ENCODE measurements at places on chromosomes 7 and 10. TPM values are rescaled to one million over a fixed set of nuclear protein-coding genes. Genes with fewer than 3 reads are reported as not detected.

GRCh38 chr10:77643795-77644468 lies 6.3 kb upstream of the KCNMA1 start:
- no peak overlapping the region for H3K4me3 ChIP-seq
- peak; percentile 44 for DNase-seq
- H3K27ac ChIP-seq, result no peak overlapping the region
- H3K4me1 ChIP-seq, result peaks cover 3% of the 10 kb centered on the region

DNA sequence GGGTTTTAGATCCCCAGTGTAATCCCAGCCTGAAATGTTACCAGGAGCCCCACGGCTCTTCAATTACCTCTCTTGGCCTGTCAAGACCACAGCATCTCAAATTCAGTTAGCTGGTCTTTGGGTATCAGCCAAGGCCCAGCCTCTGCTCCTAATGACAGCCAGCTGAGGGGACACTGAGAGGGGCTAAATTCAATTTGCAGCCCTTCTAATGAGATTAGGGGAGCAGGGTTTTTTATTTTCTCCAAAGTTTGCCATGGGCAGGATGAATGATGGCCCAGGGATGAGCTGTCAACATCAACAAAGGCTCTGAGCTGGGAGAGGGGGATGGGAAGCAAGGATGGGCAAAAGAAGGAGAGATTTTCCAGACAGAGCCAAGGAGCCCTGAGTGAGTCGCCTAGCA lies 116.8 kb upstream of the TBX20 start:
- no peak overlapping the region for H3K4me3 ChIP-seq
- no peaks in the 10 kb centered on the region for H3K36me3 ChIP-seq
- H3K27me3 ChIP-seq, result no peaks in the 10 kb centered on the region
- DNase-seq, result no peak
- no peak overlapping the region for H3K27ac ChIP-seq

GRCh38 chr7:24697416-24697815 lies 59.8 kb downstream of the GSDME start:
- no peaks in the 10 kb centered on the region for H3K4me1 ChIP-seq
- no peak for DNase-seq
- no peaks in the 10 kb centered on the region for H3K27me3 ChIP-seq
- no peaks in the 10 kb centered on the region for H3K36me3 ChIP-seq
- no peak overlapping the region for H3K4me3 ChIP-seq
- H3K27ac ChIP-seq, result no peak overlapping the region

DNA sequence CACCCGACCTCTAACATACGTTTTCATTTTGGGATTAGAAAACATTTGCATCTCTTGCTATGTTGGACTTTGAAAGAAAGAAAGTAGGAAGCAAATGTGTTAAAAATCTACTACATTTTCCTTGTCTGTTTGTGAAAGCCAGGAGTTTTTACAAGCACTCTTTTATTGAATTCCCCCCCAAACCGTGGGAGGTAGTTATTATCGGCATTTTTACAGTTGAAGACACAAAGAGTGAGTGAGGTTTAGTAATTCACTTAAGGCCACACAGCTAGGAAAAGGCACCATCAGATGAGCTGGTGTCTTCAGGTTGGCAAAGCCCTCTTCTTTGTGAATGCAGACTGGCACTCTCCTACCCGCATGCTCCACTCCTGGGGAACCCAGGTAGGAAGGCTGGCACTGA lies 23.5 kb upstream of the SFMBT2 start:
- H3K4me3 ChIP-seq, result no peak overlapping the region
- peaks cover 11% of the 10 kb centered on the region for H3K27me3 ChIP-seq
- no peak overlapping the region for H3K27ac ChIP-seq
- DNase-seq, result no peak

GRCh38 chr10:77531441-77532001 lies 106.1 kb downstream of the KCNMA1 start:
- DNase-seq, result no peak
- no peaks in the 10 kb centered on the region for H3K36me3 ChIP-seq
- H3K4me1 ChIP-seq, result peaks cover 31% of the 10 kb centered on the region
- no peak overlapping the region for H3K4me3 ChIP-seq

GRCh38 chr7:121079425-121080169 lies 91.1 kb downstream of the CPED1 start:
- H3K4me3 ChIP-seq, result no peak overlapping the region
- no peaks in the 10 kb centered on the region for H3K27me3 ChIP-seq
- H3K27ac ChIP-seq, result no peak overlapping the region
- no peak for DNase-seq

DNA sequence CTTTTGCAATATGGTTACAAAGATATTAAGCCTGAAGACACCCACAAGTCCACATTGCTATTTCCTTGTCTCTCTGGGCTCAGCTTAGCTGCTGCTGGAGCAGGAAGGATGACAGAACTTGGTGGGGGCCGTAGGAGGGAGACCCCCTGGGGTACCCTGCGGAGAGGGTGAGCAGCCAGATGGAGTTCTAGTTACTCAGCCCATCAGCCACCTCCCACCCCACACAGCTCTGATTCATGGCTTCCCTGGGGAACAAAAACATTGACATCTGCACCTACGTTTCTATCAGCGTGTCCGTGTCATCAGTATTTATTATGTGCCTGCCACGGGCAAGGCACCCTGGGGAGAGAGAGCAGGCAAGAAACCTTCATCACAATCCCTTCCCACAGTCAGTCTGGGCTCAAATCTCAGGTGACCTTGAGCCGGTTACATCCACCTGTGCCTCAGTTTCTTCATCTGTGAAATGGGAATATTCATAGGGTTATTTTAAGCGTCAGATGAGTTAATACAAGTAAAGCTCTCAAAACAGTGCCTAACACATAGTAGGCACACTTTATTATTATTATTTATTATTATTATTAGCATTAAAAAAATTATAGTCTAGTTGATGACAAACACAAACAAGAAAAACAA lies 131.5 kb downstream of the C10orf105 start:
- no peak overlapping the region for H3K27ac ChIP-seq
- DNase-seq, result no peak
- no peak overlapping the region for H3K4me3 ChIP-seq
- H3K27me3 ChIP-seq, result peaks cover 17% of the 10 kb centered on the region

DNA sequence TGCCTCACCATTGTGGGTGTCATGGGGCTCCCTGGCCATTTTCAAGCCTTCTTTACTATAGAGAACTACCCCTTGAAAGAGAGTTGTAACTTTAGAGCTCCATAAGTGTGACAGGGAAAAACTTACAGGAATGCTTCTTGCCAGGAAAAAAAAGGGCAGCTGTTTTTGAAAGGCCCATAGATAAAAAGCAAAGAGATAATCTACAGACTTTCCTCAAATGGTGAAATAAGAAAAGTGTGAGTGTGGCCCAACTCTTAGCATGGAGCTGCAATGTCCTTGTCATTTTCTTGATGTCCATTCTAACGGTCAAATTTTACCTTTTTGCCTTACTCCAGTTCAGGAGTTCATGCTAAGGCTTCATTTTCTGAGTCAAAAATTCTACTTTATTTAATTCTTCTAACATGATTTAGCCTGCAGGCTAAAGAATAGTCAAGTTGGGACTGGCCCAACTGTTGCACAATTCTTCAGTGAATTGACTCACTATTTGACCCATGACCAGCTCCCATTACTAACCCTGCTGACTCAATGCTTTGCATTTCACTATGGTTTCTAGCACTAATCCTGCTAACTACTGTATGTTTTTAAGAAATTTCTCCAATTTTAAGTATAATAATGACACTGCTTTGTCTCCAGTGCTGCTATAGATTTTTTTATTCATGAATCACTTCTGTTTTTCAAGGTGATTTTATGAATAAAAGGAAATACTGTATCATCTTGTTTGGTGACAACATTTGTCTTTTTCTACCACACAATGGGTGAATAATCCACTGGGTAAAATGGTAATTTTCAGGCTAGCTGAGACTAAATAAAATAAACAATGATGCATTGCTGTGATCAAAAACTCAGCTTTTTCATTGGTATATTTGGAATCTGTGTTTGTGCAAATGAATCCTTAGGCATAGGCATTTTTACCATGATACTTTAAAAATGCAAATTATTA lies 41.4 kb upstream of the SGCE start:
- no peaks in the 10 kb centered on the region for H3K27me3 ChIP-seq
- H3K27ac ChIP-seq, result peak overlapping the region; percentile 24
- no peaks in the 10 kb centered on the region for H3K36me3 ChIP-seq
- H3K4me3 ChIP-seq, result no peak overlapping the region
- H3K4me1 ChIP-seq, result no peaks in the 10 kb centered on the region
- peak; percentile 29 for DNase-seq

DNA sequence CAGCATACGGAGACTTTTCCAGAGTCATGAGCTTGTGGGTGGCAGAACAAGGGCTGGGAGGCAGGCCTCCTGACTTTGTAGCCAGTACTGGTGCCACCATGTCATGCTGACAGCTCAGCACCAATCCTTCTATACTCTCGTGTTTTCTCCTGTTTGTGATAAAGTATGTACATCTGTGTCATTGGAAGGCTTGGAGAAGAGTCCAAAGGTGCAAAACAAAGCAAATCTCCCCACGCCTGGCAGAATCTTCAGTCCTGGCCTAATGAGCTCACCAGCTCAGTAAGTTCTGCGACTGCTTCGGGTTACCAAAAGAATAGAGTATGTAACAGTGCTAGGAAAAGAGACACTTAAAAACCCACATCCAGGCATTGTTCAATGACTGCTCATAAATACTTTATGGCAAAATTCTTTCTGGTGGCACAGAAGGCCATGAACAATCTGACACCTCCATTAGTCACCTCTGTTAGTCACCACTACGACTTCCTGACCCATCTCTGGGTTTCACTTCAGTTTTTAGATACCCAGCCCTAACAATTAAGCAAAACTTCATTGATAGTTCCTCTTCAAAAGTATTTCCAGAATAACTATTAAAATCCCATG lies 24.5 kb downstream of the STEAP1 start:
- H3K36me3 ChIP-seq, result no peaks in the 10 kb centered on the region
- no peak overlapping the region for H3K27ac ChIP-seq
- no peak overlapping the region for H3K4me3 ChIP-seq
- no peaks in the 10 kb centered on the region for H3K4me1 ChIP-seq
- no peaks in the 10 kb centered on the region for H3K27me3 ChIP-seq

DNA sequence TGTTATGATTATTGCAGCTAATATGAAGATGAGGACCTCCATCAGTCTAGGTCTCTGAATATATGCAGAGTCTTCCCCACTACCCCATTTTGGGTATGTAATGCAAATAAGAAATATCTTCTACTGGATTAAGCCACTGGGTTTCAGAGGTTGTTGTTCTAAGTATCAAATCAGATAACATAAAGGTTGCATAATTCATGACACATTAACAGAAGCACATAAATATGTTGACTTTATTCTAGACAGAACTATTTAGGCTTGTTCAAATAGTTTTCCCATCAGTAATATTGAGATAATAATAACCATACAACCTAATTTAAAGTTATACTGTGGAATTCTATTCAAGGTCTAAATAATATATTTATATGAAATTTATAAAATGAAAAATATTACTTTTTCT lies 157.1 kb downstream of the ETV1 start:
- no peak for DNase-seq
- H3K4me1 ChIP-seq, result no peaks in the 10 kb centered on the region
- no peaks in the 10 kb centered on the region for H3K36me3 ChIP-seq

DNA sequence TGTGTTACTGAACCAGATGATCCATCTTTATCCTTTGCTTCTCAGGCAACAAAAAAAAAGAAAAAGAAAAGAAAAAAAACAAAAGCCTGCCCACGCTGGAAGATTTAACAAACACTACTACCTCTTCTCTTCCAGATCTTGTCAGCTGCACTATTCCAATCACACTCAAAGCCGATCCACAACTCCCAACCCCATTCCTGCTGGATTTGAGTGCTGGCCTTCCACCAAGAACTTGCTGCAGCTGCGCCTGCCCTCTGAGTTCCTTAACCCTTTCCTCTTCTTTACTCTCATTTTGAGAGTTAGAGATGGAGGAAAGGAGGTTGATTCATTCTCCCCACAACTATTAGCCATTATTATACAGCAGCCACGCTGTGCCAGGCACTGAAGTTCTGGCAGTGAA lies 16.0 kb upstream of the ITGA8 start:
- peak overlapping the region; percentile 42 for H3K27ac ChIP-seq
- no peak for DNase-seq
- no peaks in the 10 kb centered on the region for H3K36me3 ChIP-seq
- H3K4me3 ChIP-seq, result no peak overlapping the region

DNA sequence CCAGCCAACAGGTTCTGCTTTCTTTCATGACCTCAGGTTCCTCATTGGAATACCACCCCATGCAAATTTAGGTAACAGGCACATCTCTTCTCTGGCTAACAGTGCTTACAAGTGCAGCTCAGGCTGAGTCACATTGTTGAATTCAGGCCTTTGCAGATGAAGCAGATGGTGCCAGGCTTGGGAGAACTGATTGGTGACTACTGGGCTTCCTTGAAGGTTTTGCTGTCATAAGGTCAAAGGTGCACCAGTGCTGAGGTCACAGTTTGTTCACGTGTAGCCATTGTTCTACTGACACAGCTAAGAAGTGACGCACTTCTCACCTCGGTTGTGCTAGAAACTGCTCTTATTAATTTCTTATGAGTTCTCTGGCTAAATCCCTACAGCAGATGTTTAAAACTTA lies 128.6 kb upstream of the BMPER start:
- no peak overlapping the region for H3K4me3 ChIP-seq
- no peaks in the 10 kb centered on the region for H3K27me3 ChIP-seq
- no peaks in the 10 kb centered on the region for H3K36me3 ChIP-seq
- DNase-seq, result no peak
- H3K27ac ChIP-seq, result no peak overlapping the region

DNA sequence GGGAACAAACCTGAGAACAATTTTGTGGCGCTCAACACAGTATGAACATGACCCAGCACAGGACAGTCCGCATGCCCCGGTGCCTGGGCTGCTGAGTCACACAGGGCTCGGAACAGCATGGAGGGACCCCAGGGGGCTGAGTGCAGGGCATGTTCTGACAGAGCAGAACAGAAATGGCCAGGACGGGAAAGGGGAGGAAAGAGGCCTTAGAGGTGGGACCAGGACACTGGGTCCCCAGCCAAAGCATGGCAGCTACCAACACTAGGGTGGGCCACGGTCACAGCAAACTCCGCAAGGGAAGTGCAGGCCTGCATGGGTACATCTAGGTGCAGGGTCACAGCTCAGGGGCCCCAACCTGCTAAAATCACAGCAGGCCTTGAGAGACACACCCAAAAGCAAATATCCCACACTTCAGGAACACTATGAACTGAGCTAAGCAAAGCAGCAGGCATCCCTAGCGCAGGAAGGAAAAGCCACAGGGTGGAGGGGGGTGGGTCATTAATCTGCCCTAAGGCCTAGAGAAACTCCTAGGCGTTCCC lies 5.6 kb downstream of the IMPDH1 start:
- no peak overlapping the region for H3K4me3 ChIP-seq
- H3K4me1 ChIP-seq, result peaks cover 26% of the 10 kb centered on the region
- H3K27ac ChIP-seq, result no peak overlapping the region
- H3K27me3 ChIP-seq, result no peaks in the 10 kb centered on the region
- no peaks in the 10 kb centered on the region for H3K36me3 ChIP-seq
- peak; percentile 31 for DNase-seq

GRCh38 chr10:97215619-97216260 lies 30.0 kb upstream of the SLIT1 start:
- H3K27me3 ChIP-seq, result no peaks in the 10 kb centered on the region
- H3K4me3 ChIP-seq, result no peak overlapping the region
- H3K36me3 ChIP-seq, result no peaks in the 10 kb centered on the region
- DNase-seq, result no peak
- no peak overlapping the region for H3K27ac ChIP-seq

The RAPGEF5 gene
- total RNA-seq, result 109 TPM

The PAPOLB gene
- 0.60 TPM for total RNA-seq

The CPA2 gene
- total RNA-seq, result 1.6 TPM

The TFEC gene
- total RNA-seq, result not detected

The CFAP58 gene
- total RNA-seq, result not detected

The IFIT1B gene
- total RNA-seq, result not detected

The GPER1 gene
- total RNA-seq, result 2.2 TPM

The BAIAP2L1 gene
- 46.8 TPM for total RNA-seq

The PAPSS2 gene
- total RNA-seq, result 82.9 TPM

The PRSS37 gene
- not detected for total RNA-seq

The CFTR gene
- 43.0 TPM for total RNA-seq

The PLEKHS1 gene
- total RNA-seq, result 1.4 TPM

The GPR15LG gene
- 480 TPM for total RNA-seq

Data from transverse colon (tissue), 4 donors.